ENCODE measurements at places on chromosomes 1 and 21. TPM values are rescaled to one million over a fixed set of nuclear protein-coding genes. Genes with fewer than 3 reads are reported as not detected.

- no peak for DNase-seq
Observed at GRCh38 chr1:231357831-231358354, 19.8 kb downstream of the SPRTN start.

DNA sequence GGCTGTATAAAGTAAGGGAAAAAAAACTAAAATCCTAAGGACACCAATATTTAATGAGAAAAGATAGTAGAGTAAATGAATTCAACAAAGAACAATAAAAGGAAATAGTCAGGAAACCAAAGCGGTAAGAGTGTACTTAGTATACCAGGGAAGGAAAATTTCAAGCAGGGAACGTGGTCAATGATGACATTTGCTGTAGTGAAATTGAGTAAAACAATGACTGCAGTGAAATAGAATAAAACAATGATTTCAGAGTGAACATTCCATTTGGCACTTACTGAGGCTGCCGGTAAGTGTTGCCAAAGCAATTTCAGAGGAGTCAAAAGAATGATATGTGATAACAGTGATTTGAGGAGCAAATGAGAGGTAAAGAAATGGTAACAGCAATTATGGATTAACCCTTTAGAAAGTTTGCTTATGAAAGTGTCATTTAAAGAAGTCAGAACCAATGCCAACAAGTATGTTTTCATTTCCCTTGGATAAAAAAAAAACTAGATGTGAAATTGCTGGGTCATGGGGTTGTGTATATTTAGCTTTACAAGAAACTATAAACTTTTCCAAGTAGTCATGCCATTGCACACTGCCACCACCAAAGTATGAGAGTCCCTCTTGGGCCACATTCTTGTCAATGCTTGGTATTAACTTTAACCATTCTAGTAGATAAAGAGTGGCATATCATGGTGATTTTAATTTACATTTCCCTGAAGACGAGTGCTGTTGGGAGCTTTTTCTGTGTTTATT is 50.5 kb downstream of the VCAM1 start:
- no peak for DNase-seq

- no peak for DNase-seq
Observed at GRCh38 chr1:22709891-22710700, 543 bp upstream of the EPHB2 start.

GRCh38 chr1:210709701-210710100 is 381.0 kb downstream of the HHAT start:
- no peak for DNase-seq

DNA sequence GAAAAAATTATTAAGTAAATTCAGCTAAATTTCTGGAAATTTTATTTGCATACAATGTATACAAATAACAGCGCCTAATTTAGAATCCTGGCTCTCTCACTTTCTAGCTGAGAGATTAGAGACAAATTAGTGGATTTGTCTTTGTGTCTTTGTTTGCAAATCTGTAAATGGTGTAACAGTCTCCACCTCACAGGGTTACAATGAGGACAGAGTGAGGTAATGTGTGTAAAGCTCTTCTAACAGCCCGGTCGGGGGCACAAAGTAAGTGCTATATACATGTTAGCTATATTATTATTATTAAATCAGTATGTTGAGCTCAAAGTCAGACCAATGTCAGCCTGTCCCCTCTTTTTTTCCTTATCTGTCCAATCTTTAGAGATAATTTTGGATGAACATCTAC is 5.0 kb upstream of the ADAMTSL4 start:
- DNase-seq, result no peak

GRCh38 chr21:34625030-34625593 is 10.2 kb upstream of the RCAN1 start:
- DNase-seq, result no peak

DNA sequence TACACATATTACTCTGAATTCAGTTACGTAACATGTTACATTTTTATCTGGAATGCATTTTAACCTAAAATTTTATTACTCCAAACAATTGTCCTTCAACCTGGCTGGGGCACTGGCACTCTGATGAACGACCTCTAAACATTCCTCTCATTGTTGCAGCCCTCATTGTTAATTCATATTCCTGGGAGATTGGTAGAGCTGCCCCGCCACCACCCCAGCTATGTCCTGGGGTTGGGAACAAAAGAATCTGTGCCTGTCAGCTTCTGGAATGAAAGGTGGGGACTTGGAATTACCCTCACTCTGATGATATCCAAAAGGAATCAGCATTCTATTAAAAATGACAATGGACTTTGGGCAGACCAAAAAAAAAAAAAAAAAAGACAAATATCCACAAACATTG is 38.0 kb upstream of the DESI2 start:
- DNase-seq, result no peak

- no peak for DNase-seq
Observed at GRCh38 chr1:221776495-221777301, 34.8 kb upstream of the DUSP10 start.

GRCh38 chr21:32256251-32256650 is 22.6 kb downstream of the MIS18A start:
- DNase-seq, result no peak

GRCh38 chr21:45112371-45112770 is 38.0 kb downstream of the ADARB1 start:
- DNase-seq, result no peak

DNA sequence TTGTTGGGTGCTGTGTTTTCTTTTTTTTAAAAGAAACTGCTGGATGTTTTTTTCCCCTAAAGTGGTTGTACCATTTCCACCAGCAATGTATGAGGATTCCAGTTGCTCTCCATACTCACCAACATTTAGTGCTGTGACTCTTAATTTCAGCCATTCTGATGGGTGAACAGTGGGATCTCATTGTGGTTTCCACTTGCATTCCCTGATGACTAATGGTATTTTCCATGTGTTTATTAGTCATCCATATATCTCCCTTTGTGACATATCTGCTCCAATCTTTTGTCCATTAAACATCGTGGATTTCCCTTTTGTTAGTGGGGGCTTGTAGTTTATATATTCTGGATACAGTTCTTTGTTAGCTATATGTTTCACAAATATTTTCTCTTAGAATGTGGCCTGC is 206.0 kb downstream of the CAMTA1 start:
- no peak for DNase-seq

DNA sequence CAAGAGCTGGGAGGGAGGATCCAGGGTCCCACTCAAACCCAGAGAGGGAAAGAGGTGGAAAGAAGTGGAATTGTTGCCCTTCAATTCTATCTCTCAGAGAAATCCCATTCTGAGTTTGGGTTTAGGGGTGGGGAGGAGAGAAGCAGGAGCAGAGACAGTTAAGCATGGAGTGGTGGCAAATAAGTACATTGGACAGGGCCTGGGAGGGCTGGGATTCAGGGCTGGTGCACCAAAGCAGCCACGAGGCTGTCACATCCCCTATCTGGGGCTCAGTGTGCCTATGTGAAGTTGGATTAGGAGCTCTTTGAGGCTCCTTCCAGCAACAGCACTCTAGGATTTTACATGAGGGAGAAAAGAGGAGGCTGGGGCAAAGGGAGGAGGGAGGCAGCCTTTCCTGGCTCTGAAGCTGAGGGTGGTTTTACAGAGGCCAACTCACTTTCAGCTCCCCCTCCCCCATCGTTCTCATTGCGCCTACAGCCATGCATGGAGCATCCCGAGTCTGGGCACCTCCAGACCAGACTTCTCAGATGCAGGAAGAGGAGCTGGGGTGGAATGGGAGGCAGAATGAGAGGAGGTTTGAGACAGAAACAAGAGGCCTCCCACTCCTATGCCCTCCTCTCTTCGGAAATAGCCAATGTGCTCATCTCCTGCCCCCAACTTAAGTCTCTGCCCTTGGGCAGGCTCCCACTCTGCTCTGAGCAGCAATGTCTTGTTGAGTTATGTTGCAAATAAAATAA is 3.0 kb upstream of the SYT6 start:
- no peak for DNase-seq

- DNase-seq, result no peak
Observed at GRCh38 chr21:34520764-34521508, 8.9 kb upstream of the KCNE1 start.

DNA sequence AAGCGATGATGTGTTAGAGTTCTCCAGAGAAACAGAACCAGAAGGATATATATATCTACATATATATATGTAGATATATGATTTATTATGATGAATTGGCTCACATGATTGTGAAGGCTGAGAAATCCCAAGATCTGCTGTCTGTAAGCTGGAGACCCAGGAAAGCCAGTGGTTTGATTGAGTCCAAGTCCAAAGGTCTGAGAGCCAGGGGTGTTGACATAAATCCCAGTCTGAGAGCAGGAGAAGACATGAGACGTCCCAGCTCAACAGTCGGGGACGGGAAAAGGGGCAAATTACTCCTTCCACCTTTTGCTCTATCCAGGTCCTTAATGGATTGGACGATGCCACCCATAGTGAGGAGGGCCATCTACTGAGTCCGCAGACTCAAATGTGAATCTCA is 126.6 kb downstream of the PRDM2 start:
- DNase-seq, result no peak

DNA sequence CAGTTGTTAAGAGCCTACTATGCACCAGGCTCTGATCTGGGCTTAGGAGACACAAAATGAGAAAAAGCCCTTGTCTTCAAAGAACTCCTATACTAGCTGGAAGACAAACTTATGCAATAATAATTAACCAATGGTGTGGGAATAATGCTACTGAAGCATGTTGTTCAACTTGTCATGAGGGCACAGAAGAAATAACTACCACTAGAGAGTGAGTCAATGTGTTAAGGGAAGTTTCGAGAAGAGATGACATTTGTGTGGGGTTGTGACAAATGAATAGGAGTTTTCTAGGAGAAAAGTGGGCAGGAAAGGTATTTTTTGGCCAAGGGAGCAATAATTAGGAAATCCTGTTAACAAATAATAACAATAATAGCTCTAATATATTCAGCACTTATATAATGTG is 205.0 kb downstream of the PDE4B start:
- DNase-seq, result no peak

GRCh38 chr1:32405672-32406467 is 11.6 kb upstream of the BSDC1 start:
- no peak for DNase-seq

GRCh38 chr1:169064103-169064502 is 42.4 kb upstream of the ATP1B1 start:
- no peak for DNase-seq

DNA sequence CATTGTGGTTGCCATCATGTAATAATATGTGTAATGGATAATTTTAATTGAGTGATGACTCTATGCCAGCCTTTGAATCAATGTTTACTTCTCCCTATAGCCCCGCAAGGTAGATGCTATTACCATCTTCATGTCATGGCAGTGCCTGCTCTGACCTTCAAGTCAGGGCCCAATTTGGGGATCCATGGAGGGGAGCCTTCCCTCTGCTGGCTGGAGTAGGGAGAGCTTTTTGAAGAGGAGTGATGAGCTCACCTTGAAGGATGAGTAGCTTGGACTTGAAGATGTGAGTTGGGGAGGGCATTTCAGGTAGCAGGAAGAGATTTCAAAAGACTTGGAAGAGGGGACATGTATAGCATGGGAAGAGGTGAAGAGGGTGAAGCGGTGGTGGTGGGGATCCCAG is 189.2 kb downstream of the FOXD2 start:
- DNase-seq, result no peak

DNA sequence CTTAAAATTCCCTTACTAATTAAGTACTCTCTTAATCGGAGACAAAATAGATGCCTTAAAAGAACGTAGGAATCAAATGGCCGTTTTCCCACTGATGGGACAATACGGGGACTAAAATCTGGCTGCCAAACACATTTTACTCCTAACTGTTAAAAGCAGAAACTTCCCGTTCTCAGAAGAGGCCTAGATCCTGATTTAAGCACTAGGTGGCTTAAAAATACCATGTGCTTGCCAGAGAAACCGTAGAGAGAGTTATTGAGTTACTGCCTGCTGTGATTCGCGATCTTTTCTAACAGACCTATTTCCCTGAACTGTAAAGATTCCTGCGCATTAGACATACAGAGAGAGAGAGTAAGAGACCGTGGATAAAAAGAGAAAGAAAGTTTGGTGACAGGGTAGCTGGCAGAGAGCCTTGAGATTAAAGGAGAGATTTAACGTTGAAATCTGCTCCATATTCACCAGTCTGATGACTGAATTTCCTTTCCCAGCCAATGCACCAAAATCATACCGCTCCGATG is 54.4 kb upstream of the STUM start:
- no peak for DNase-seq

DNA sequence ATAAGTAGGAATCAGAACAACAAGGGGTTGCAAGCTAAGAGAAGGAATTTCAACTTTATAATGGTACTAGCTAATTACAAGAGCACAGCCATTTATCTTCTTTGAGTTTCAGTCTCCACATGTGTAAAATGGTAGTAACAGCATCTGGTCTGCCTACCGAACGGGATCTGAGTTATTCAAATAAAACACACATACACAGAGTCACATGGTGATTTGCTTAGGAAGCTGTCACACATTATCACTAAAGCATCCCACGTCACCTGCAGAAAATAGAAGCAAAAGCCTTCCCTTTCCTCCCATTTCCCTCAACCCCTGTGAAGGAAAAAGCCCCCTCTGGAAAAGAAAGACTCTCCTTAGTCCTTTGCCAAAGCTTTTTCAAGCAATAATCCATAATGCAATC is 389.7 kb downstream of the OMA1 start:
- no peak for DNase-seq

DNA sequence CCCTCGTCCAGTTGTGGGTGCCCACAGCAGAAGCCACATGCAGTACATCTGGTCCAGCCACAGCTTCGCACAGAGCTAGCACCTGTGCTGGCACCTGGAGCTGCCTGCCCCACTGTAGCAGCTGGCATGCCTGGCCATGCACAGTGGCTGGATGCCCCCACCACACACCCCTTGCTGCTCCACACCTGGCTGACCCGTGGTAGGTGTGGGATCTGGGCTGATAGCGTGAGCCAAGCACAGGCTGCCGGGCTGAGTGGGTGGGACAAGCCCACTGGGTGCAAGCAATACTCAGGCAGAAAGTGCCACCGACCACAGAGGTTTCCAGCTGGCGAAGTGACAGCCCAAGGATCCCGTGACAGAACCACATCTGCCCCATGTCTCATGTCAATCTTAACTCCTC is 30.6 kb upstream of the BACE2 start:
- no peak for DNase-seq

GRCh38 chr1:181104042-181104789 is 15.7 kb downstream of the IER5 start:
- DNase-seq, result no peak

DNA sequence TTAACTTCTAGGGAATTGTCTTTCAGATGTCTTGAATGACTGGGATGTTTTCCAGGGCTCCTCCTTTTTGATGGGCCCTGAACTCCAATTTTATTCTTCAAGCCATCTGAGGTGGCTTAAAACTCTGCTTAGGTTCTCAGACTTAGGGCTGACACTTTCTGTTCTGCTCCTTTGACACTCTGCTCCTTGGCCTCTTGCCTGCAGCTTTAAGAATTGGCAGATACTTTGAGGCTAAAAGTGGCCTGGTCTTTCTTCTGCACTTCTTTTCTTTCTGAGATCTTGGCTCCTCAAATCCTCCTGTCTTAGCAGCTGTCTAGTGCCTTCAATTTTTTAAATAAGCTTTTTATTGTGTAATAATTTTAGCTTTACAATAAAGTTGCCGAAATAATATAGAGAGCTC is 294.6 kb downstream of the RPS6KC1 start:
- DNase-seq, result no peak

GRCh38 chr1:94253456-94254017 is 16.2 kb upstream of the ARHGAP29 start:
- no peak for DNase-seq

Gene DISC1
- 5.5 TPM for total RNA-seq

Gene TMPRSS15
- total RNA-seq, result not detected

Gene ANKRD45
- total RNA-seq, result 0.32 TPM

Gene OPN3
- 5.7 TPM for total RNA-seq

Gene AKR1A1
- 47.3 TPM for total RNA-seq

Gene RPTN
- not detected for total RNA-seq

Gene USH2A
- 3.6 TPM for total RNA-seq

Gene ANKRD65
- total RNA-seq, result 1.8 TPM

Gene NPHS2
- total RNA-seq, result not detected

Gene ALDH4A1
- total RNA-seq, result 50.3 TPM

Gene LORICRIN
- not detected for total RNA-seq

Measured in cardiac septum (tissue), 1 donor.